ENCODE measurements at places on chromosomes 13 and 19. TPM values are rescaled to one million over a fixed set of nuclear protein-coding genes. Genes with fewer than 3 reads are reported as not detected.

CEACAM3 gene
- 0.97 TPM for total RNA-seq

NDUFB7 gene
- total RNA-seq, result 382 TPM

ZNF71 gene
- 7.1 TPM for total RNA-seq

LIN37 gene
- total RNA-seq, result 9.6 TPM

CYP2F1 gene
- not detected for total RNA-seq

- DNase-seq, result no peak
These were observed 300.7 kb downstream of the DCT start for GRCh38 chr13:94178625-94179244.

GRCh38 chr13:101424381-101425155, 8.3 kb upstream of the NALCN start:
- DNase-seq, result no peak

DNA sequence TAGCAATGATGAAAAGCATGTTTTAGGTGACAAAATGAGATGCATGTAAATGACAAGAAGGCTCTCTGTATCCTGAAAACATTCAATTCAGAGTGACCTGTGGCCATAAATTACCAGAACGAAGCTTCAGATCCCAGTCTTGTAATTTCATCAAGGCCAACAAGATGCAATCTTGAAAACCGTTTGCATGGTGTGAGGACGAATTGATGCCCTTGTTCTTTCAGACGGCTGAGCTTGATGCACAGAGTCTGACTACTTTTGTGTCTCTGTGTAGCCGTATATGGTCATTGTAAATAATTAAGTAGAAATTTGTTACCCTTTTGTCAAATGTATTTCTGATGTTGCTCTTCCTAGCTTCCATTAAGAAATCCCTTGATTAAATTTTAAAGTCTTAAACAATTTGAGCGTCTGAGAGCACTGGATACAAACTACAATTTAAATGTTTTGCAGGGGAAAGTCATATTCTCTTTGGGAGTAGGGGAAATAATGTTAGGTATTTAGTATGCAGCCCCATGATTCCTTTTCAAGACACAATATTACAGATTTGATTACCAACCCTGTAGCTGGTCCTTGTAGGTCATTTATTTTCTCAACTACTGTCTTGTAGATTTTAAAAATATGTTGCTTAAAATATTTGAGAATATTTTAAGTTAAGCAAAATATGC, 125.8 kb upstream of the PCDH9 start:
- DNase-seq, result no peak

GRCh38 chr19:7953060-7953459, 9.6 kb upstream of the TIMM44 start:
- no peak for DNase-seq

- no peak for DNase-seq
These were observed 635 bp upstream of the NBEA start for GRCh38 chr13:34941436-34941834.

- no peak for DNase-seq
These were observed 449.9 kb downstream of the HS6ST3 start for GRCh38 chr13:96539791-96540190.

DNA sequence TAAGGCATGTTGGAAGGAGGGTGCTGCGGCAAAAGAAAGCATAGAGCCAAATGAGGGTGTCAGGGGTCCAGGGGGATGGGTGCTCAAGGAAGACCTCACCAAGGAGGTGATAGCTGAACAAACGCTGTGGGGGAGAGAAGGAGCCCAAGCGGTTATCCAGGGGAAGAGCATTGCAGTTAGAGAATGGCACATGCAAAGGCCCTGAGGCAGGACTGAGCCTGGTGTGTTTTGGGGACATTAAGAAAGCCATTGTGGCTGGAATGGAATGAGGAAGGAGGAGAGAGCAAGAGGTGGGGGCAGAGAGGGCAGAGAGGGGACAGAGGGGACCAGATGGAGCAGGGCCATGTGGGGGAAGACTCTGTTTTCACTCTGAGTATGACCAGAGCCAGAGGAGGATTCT, 6.1 kb upstream of the MYH14 start:
- no peak for DNase-seq

- no peak for DNase-seq
These were observed at the start of gene CYSLTR2 for GRCh38 chr13:48653472-48653939. TSS of gene CYSLTR2 (plus strand) at chr13:48653929. CDS start at chr13:48706818, 52,889 bp downstream.

DNA sequence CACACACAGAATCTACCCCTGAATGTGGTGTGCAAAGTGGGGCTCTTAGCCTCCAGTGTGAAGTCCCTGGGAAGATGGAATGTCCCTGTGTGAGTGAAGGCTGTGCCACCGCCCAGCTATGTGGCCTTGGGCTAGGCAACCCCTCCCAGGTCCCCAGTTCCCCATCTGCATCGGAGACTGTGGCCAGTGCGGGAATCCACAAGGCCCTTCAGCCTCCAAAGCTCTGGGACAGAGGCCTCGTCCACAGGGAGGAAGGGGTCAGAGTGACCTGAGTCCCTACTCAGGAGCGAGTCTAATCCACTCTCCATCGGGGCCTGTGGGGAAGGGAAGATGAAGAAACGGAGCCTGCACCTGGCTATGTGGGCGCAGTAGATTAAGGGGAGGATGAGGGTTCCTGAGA, 19.3 kb upstream of the KIR3DL3 start:
- DNase-seq, result no peak
